Ascending aorta (tissue), 2 donors: ENCODE measurements at places on chromosomes 11 and 22. TPM values are rescaled to one million over a fixed set of nuclear protein-coding genes. Genes with fewer than 3 reads are reported as not detected.

PEX16 gene
- 77.9 TPM for total RNA-seq

P4HA3 gene
- 2.1 TPM for total RNA-seq

PHOX2A gene
- not detected for total RNA-seq

DNA sequence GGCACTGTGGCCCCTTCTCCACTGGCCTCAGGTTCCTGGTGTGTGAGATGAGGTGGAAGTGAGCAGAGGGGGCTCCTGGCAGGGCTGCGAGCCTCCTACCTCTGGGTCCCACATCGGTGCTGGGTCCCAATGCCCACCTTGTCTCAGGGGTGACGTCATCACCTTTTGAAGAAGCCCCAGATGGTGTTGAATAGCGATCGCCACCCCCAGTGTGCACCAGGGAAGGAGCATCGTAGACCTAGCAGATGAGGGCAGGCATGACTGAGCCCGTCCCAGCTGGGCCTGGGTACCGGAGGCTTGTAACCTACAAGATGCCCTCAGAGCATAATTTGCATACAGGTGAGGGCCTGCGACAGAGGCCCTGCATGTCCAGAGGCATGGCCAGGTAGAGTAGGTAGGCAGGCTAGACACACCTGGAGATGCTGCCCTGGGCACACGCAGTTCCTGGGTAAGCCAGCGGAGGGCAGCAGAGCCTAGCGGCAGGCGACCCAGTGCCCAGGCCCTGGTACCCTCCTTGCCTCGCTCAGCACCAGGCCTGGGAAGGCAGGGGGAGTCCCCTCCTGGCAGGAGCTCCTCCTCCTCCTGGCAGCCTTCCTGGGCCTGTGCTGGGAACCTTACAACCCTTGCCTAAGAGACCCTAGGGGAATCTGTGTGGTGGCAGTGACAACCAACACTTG is 52.5 kb downstream of the TPCN2 start:
- no peak for DNase-seq

DNA sequence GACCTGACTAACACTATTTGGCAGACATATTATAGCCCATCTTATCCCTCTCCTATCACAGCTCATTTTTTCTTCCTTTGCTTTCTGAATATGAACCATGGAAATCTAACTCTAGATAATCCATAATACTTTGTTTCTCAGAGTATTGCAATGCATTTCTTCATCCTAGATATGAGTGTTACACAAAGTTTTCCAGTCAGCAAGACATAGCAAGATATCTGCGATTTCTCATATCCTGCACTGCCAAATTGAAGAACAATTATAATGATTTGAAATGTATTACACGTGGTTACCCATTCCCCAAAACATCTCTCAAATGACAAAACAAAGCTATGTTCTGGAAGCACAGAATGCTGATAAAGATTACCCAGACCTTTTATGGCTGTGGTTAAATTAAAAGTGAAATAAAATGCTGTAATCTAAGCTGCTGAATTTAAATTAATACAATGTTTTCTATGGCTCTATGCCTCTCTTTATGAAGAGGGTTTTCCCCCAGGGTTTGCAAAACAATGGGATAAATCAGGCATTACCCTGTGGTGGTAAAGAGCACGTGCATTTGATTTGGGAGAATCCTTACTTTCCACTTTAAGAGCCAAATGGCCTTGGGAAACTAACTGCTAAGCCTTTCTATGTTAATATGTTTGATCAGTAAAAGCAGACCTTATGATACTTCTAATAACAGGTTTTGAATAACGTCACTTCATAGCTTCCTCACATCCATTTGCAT is 1291.0 kb upstream of the CNTN5 start:
- no peak for DNase-seq
